ENCODE measurements at places on chromosomes 1 and 21.

- DNase-seq: no peak
Measured at GRCh38 chr1:212520299-212520698, 87.6 kb downstream of the NENF start.

- DNase-seq: no peak
Measured at GRCh38 chr1:22139066-22139594, 3.8 kb downstream of the WNT4 start.

DNA sequence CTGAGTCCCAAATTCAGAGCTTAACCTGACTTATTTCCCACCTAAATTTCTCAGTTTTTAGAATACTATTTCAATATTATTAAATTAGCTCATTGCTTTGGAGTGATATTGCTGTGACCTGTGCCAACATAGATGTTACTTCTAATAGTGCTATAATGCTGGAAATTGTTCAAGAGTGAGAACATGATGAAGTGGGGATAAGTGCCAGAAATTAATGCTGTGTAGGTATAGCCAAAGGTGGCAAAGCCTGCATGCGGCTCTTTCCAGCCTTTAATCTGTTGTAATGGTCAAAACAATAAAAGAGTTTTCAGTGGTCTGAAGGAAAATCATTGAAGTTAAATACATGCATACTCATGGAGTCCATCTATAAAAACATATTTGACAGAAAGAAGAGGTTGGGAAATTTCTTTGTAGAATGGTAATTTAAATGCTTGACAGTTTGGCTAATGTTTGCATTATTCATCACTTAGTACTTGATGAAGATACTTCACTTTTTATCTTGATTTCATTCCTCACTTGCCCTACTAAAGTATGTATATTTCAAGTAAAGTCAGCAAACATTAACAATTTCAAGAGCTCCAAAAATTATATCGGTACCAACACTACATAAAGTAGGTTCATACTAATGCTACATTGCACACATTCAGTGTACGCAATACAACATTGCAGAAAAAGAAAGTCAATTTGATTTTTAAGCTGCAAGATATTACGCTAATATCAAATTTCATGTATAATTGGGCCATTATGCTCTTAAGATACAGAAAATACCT, 82.1 kb downstream of the OLFM3 start:
- no peak for DNase-seq

- no peak for DNase-seq
Measured at GRCh38 chr1:41794031-41794430, 124.7 kb downstream of the HIVEP3 start.

GRCh38 chr1:21567241-21568005, 58.2 kb downstream of the ALPL start:
- DNase-seq: no peak

DNA sequence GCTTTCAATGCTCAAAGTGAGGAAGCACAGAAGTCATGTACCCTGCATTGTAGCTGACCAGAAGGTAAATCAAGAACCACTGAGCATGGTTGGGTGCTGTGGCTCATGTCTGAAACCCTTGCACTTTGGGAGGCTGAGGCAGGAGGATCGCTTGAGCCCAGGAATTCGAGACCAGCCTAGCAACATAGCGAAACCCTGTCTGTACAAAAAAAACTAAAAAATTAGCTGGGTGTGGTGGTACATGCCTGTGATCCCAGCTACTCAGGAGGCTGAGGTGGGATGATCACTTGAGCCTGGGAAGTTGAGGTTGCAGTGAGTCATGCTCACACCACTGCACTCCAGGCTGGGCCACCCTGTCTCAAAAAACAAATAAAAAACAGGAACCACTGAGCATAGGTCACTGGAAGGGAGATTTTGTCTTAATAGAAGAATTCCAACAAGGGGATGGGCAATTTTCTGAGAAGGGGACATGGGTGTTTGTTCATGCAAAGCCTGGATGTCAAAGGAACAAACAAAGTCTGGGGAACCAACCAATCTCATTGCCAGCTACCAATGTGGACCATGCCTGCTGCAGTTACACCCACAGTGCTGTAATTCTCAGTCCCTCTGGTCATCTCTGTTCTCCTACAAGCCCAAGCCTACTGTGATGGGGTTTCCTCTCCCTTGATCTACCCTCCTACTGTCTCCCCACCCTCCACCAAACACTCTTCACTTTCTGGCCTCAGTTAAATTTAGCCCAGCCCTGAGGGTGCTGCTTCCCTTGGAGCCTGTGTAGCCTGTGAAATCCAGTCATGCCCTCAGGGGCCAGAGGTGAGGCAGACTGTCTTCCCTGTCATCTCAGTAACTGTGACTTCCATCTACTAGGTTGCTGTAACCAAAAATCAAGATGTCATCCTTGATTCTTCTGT, 47.9 kb downstream of the ELF3 start:
- no peak for DNase-seq

GRCh38 chr1:181809991-181810545, 251.4 kb downstream of the ZNF648 start:
- no peak for DNase-seq

DNA sequence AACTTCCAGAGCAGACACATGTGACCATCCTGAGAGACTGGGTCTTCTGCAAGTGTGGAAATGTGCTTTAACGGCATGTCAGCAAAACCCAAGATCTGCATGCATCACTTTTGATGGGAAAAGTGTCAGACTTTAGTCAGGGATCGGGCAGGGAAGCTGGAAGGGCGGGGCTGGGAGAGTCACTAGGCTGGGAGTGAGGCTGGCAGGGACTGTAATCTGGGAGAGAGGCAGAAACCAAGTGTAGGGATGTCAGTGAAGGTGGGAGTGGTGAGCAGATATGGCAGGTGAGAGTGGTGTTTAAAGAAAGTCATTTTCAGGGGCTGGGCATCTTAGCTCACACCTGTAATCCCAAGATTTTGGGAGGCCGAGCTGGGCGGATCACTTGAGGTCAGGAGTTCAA, 11.3 kb downstream of the CDA start:
- no peak for DNase-seq

DNA sequence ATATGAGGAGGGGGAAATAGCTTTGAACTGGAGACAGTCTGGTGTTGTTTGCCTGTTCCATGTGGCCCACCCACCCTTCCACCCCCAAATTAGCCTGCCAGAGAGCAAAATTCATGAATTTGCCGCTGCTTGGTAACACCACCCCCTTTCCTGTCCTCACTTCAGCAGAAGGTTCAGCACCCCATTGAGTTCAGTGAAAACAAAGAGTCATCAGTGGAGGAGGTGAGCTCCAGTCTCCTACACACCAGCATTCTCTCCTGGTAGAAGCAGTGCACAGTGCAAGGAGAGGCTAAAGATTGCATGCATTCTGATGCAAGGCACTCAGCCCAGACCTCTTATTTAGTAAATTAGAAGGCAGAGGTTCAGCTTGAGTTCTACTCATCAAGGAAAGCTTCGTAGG, 99.7 kb upstream of the DYNLT5 start:
- no peak for DNase-seq

GRCh38 chr1:233636503-233636877, 22.6 kb downstream of the KCNK1 start:
- DNase-seq: no peak

DNA sequence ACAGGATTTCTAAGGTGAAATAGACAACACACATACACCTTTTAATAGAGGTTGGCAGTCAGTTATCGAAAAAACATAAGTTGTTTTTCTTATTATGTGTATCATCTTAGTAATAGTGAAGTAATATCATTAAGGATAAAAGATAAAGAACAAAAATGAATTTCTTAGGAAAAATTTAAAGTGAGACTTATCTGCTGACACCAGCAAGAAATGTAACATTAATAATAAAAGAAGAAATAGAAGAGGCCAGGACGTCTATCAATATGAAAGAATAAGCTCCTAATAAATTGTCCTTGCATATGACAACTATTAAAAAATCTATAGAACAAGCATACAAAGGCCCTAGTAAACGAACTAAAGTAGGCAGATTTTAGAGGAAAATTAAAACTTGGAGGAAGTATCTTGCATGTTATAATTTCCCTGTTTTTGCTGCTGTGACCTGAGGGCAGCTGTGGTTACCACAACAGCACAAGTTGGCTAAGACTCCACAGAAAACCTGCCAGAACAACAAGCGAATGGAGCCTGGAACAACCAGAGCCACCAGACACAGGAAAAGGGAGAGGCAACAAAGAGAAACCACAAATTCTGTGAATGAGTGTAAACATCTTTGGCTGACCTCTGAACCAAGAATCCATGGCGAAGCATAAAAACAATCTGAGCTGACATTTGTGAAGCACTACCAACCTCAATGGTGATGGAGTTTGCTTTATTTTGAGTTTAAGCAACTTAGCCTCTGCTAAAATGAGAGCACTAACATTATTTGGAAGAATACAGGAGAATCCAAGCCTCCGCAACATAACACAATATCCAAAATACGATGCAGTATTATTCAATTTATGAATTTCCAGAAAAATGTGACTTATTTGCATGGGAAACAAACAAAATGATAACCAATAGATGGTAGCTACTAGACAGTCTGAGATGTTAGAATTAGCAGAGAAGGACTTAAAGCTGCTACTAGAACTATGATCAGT, 207.5 kb downstream of the KCNT2 start:
- no peak for DNase-seq

DNA sequence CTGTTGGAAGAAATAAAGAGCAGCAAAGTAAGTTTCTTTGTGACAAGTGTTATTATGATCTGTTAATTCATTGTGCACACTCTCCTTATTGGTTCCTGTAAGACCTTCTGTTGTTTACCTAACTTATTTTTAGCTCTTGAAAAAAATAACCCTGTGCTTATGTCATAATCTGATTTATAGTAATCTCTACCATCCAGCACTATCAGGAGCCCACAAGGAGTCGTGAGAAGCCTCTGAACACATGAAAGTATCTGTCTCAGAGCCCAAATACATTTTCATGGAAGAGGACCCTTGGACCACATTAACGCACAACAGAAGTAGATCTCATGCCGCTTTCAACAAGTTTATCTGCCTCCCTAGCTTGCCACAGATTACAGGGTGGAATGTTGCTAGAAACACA, 45.8 kb downstream of the CENPF start:
- DNase-seq: no peak

DNA sequence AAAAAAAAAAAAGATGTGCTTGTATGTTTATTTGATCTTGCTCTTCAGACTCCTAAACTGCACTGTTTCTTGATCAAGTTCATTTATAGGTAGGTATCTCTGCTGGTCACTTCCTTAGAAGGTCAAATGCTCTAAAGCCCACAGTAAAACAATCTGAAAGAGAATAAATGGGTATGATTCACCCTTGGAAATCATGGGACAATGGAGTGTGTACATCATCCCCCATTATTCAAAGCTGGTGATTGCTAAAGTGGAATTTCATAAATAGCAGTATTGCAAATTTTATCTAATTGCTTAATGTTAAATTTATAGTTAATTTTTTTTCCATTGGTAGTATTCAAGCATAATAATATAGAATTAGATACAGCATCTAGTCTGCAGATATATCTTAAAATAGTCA, 53.4 kb downstream of the MIER1 start:
- DNase-seq: no peak

- no peak for DNase-seq
Measured at GRCh38 chr1:20079661-20080305, 9.8 kb downstream of the PLA2G5 start.

DNA sequence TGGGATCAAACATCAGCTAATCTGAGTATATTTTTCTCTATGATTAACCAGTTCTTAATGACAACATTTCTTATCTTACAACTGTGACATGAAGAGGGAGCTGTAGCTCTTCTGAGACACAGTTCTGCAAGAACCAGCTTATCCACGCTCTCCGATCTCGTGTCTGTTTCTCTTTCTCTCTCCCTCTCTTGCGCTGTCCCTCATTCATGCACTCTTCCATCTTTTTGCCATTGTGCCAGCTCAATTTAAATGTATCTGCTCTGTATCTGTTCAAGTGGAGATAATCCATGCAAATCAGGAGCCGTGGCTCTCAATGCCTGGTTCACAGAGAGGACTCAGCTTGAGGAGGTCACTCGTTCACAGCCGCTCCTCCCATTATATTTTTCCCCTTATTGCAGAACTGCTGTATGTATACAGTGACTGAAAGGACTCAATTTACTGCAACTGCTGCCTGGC, 494.7 kb upstream of the ADGRL2 start:
- no peak for DNase-seq

DNA sequence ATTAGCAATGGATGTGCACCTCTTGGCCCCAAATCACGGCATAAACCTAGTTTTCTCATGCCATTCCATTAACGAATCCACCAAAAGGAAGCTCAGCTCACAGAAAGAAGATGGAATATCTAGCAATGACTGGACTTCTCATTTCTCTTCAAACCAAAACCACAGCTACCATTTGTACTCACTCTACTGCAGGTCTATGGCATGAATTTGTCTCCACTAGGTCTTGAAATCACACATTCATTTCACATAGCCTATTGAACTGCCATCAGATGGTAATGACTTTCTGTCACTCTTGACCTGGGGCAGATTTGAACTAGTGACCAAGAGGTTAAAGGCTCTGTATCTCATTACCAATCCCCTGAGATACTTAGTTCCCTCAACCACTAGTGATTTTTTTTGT, 382.7 kb downstream of the DPYD start:
- no peak for DNase-seq

GRCh38 chr1:147824798-147825197, 64.4 kb upstream of the GJA5 start:
- no peak for DNase-seq

DNA sequence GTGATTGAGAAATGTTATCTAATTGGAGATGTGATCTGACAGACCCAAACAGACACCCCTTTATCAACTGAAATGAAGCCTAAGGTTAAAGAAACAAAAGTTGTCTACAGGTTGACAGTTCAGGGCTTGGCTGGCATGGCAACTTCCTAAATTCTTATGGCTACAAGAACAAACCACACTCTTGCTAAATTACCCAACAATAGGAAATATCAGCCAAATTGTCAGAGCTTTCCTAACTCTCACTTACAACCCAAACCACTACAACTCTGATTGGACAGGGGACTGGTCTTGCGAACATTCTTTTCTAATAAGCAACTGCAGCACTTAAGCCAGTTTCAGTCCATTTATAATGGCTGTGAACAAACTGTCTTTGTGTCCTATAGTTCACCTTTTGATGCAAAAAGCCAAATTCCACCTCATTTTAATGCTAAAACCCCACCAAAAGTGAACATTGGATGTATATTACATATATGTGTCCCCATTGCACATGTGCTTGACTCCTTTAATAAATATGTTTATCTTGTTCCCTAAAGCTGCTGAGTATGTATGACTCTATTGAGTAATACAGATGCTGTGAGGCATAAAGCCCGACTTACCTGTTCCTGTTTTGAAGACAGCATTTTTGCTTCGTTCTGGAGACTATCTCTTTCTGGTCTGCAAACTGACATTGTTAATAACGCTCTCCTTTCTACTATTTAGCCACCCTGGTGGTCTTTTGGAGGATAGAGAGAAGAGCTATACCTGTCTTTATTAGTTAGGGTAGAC, 101.3 kb upstream of the HMCN1 start:
- DNase-seq: no peak

All from CD4-positive, alpha-beta T cell treated with Interleukin-1 beta for 1 hour (primary cell).